CD4-positive, alpha-beta T cell treated with Interleukin-2 at 100 ng/mL for 4 hours (primary cell): ENCODE measurements at places on chromosomes 7 and 10.

DNA sequence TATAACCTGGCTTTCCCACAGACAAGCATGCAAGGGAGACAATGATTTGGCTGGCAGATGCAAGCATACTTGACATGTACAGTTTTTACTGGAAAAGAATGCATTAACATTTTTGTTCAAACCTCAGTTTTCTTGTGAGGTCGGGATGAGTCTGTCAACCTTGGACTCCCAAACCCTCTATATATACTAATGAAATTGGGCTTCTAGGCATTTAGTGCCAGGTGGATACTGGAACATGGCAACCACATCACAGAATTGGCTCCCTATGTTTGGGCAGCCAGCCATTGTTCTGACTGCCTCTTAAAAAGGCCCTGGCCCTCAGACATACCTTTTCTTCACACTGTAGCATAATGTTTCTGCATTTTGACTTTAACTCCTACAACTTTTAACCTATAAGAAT, 39.1 kb downstream of the CDK6 start:
- no peak for DNase-seq

DNA sequence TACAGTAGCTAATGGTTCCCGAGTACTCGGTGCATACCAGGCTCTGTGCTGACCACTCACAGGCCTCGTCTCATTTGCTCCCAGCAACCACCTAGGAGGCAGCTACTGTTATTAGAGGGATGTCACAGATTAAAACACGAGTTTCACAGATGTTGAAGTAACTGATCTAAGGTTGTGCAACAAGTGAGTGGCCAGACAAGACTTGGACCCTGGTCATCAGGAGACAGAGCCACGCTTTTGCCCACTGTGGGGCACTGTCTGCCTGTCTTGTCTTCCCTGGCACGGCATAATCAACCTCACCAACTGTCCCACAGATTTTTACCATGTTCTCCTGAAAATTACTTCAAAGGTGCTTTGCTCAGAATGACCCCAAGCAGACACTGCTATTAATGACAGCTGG, 111.6 kb upstream of the HABP2 start:
- DNase-seq, result no peak

- DNase-seq, result no peak
Observed at GRCh38 chr7:134948736-134949135, 37.6 kb upstream of the AGBL3 start.

DNA sequence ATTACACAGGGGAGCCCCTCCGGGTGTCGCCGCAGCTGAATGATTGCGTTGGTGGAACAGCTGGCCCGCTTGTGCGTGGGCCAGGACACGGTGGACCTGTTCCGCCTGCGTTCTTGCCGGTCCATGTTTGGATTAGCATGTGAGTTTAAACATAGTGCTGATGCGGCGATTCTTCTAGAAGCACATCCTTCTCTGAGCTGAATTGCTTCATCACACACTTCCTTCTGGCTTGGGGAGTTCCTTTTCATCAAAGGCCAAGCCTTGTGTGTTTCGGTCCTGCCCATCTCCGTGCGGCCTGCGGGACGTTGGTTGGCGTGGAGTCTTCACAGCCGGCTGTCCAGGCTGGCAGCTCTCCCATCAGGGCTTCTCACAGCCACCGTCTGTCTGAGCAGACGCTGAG, 45.5 kb upstream of the SLC29A4 start:
- peak; percentile 5 for DNase-seq

DNA sequence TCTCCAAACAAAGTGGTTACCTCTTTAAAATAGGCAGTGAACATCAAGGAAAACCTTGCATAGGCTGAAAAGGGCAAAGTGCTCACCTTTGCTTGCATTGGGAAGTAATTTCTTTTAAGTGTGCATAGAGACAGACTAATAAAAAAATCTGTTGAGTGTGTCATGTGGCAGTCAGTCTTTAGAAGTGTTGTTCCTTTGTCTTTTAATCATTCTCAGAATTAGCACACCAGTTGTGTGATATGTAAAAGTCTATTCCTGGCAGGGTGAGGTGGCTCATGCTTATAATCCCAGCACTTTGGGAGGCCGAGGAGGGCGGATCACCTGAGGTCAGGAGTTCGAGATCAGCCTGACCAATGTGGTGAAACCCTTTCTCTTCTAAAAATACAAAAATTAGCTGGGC, 117.0 kb downstream of the INSYN2A start:
- no peak for DNase-seq

GRCh38 chr10:75109459-75109778, 2.0 kb upstream of the SAMD8 start:
- no peak for DNase-seq

DNA sequence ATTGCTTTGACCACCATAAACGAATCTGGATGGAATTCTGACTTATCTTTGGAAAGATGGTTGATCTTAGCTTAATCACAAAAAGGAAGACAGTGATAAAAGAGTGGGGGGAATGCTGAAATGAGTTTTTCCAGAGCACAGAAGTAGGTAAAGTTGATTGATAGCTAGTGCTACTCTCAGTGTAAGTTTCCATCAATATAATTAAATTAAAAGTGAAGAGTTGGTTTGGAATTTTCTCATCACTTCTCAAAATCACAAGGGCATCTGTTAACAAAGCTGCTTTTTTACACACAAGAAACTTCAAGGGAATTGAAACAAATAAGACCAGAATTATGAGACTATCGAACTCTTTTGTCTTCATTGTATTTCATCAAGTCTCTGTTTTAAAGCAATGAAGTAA, 1217.3 kb downstream of the REEP3 start:
- no peak for DNase-seq

DNA sequence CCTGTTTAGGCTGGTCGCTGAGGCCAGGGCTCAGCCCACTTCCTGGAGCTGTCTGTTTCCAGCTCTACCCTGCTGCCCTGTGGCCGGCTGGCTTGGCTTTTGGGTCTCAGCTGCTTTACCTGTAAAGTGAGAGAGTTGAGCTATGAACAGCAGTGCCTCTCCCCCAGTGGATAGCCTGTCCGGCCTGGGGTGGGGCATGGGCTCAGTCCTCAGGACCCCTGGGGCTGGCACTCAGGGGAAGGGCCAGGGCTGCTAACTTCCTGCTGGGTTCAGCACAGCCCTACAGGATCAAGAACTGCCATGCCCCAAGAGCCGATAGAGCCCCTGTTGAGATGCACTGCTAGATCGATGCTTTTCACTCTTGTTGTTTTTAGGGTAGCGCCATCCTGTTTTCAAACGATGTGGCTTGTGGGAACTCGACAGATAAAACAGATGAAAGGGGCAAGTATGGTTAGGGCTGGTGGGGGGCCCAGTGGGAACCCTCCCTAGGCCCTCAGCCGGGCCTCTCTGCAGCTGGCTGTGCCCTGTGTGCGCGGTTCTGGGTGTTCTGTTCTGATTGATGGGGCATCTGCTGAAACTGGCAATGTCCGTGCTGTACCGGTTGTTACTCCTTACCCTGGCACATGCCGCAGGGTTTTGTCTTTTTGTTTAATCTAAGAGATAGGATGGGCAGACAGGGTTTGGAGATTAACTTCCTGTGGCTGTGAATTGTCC, 10.0 kb upstream of the SFRP5 start:
- DNase-seq, result no peak

GRCh38 chr7:44454348-44454747, 36.1 kb downstream of the NUDCD3 start:
- DNase-seq, result no peak

GRCh38 chr7:101625031-101625791, 3.9 kb downstream of the MYL10 start:
- DNase-seq, result no peak

- DNase-seq, result no peak
Observed at GRCh38 chr7:121803039-121803438, 69.9 kb upstream of the PTPRZ1 start.

DNA sequence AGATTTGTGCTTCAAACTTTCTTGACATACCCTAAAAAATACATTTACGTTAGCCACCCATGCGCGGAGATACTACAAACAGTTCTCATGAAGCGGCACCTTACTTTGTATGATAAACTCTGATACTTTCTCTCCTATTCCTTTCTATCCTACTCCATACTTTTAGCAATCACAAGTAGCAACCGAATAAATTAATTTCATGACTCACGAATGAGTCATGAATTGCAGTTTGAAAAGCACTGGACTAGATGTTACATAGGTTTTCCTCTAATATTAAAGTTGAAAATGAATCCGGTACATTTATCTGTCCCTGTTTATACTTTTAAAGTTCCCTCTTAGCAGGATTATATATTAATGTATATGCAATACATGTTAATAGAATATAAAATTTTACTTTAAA, 67.6 kb downstream of the CUBN start:
- no peak for DNase-seq

DNA sequence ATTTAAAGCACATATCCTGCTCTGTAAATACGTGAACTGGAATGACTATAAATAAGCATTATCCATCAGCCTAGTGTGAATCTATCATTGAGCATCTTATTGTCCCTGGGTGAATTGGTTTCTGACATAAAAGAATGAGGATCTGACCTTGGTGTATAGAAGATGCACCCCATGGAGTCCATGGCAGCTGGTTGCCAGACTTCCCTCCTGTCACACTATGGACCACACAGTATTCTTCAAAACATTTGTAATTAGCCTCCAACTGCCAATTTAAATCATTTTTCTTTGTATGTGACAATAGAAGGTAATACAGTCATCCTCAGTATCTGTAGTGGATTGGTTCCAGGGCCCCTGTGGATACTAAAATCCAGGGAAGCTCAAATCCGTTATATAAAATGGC, 238.1 kb upstream of the ZWINT start:
- no peak for DNase-seq

GRCh38 chr7:101179117-101179516, 976 bp downstream of the NAT16 start:
- no peak for DNase-seq

GRCh38 chr10:113983552-113983951, 60.1 kb upstream of the ADRB1 start:
- DNase-seq, result no peak

DNA sequence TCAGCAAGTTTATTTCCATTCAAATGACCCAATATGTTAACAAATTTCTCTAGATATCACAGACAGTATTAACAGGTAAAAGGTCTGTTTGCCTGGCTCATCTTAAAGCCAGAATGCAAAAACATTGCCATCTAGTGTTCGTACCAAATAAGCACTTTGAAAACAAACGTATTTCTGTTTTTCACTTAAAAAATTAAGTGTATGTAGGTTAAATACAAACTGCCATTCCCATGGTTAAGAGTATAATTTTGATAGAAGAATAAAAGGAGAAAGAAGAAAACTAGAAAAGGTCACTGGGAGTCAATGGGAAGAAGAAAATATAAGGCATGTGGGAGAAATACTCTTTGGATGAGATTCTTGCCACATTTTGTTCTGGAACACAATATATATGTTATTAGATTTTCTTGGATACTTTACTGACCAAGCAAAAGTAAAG, 51.0 kb downstream of the ORC5 start:
- DNase-seq, result no peak

DNA sequence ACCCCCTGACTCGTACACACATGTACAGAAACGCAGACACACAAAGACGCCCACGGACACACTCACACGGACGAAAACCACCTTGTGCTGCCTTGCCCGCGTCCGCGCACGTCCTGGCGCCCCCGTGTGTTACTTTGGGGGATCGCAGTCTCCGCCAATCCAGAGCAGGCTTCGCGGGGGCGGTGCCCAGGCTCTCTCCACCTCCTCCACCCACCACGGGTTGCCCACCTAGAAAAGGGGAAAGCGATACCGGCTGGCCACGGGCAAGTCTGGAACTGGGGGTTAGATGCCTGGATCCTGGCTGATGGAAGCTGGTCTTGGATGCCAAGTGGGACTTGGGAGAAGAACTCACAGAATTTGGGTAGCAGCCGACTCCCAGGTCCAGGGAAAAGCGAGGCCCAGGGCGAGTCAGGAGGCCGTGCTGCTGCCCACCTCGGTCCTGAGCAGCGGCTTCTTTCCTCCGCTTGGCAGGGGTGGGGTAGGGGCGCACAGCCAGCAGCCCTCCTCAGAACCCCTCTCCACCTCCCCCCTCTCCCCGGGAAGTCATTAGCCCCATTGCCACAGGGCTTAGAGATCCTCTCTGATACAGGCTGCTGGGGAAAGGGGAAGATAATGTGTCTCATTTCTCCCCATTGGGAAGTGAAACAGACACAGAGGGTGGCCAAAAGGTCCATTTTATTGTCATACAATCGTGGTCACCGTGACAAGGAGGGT, 4.6 kb upstream of the VGF start:
- peak; percentile 82 for DNase-seq

DNA sequence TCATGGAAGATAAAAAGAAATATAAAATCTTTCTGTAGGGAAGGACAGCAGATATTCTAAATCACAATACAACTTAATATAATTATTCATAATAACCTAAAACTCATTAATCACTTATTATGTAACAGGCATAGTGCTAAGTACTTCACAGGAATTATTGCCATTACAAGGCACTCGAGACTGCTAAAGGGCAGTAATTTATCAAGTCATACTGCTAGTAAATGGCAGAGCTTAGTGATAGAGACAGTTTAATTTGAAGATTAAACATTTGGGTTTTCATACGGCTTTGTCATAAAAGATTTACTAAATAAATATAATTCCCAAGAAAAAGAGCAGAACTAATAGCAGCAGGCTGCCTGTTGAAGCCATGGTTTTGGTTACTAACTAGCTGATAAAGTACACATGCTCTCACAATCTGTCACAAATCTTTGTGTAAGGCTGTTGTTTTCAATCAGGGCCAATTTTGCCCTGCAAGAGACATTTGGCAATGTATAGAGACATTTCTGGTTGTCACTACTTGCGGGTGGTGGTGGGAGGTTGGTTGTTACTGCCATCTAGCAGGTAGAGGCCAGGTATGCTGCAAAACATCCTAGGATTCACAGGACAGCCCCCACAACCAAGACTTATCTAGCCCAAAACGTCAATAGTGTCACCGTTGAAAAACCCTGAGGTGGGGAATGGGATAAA, 233.3 kb upstream of the CACNA2D1 start:
- no peak for DNase-seq

DNA sequence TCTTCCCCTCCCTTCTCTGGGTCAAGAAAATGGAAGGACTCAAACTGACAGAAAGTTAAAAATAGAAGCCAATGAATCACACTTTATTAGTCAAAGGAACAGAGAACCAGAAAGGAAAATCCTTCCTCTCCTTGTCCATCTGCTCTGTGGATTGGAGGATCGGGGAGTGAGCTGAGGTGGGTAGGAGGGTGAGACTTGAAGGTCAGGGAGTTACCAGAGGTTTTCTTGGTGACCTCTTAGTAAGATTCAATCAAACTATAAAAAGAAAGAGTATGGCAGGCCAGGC, 12.2 kb downstream of the TLX1 start:
- DNase-seq, result no peak

DNA sequence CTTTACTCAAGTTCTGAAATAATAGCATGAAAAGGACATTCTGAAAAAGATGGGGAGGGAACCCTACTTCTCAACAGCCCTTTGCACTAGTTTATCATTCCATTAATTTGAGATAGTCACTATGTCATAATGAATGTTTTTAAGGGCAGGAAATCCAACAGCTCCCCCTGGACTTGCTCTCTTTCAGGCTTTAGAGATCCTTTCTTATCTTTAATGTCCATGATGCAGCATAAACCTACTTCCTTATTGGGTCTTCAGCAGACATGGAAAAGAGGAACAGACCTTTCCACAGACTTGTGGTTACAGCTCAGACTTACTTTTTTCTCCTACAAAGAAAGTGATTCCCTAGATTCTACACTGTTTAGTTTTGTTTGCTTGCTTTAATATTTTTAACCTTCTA, 87.3 kb downstream of the IDE start:
- DNase-seq, result no peak

- DNase-seq, result no peak
Observed at GRCh38 chr10:1498746-1499358, 238.5 kb downstream of the ADARB2 start.

GRCh38 chr7:30347226-30348082, 63.1 kb downstream of the ZNRF2 start:
- DNase-seq, result no peak
